Small intestine (tissue), 16 donors: ENCODE measurements at places on chromosomes 5 and 9. TPM values are rescaled to one million over a fixed set of nuclear protein-coding genes. Genes with fewer than 3 reads are reported as not detected.

Gene FOXD4
- not detected for polyA plus RNA-seq

Gene TNC
- 6.0 TPM for polyA plus RNA-seq

Gene LSM11
- 2.1 TPM for polyA plus RNA-seq

Gene ZMAT2
- polyA plus RNA-seq, result 56.2 TPM

Gene FGF10
- polyA plus RNA-seq, result 1.4 TPM

DNA sequence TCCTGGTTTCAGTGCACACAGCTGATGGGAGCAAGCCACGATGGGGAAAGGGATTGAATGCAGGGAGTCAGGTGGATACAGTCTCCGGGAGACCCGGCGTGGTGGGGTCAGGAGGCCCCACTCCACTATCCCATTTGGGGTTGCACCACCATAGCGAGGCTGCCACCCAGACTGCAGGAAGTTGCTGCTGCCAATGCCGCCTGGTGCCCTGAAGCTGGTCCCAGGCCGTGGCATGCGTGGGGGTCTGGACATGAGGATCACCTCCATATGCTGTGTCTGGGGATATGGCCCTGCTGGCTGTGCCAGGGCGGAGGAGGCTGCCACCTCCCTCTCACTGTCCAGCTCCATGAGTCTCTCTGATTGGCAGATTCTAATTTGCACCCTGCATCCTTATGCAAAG lies 45.3 kb downstream of the COL5A1 start:
- peaks cover 8% of the 10 kb centered on the region for H3K36me3 ChIP-seq
- no peaks in the 10 kb centered on the region for H3K4me1 ChIP-seq
- H3K4me3 ChIP-seq, result no peak overlapping the region

- no peak for DNase-seq
- no peaks in the 10 kb centered on the region for H3K4me1 ChIP-seq
- no peaks in the 10 kb centered on the region for H3K36me3 ChIP-seq
These were observed 15.2 kb downstream of the ERP44 start for GRCh38 chr9:100083448-100084127.

GRCh38 chr9:76733096-76733495 lies 31.1 kb upstream of the PCA3 start:
- H3K27ac ChIP-seq, result no peak overlapping the region
- DNase-seq, result no peak
- no peaks in the 10 kb centered on the region for H3K4me1 ChIP-seq
- H3K36me3 ChIP-seq, result no peaks in the 10 kb centered on the region
- H3K4me3 ChIP-seq, result no peak overlapping the region

DNA sequence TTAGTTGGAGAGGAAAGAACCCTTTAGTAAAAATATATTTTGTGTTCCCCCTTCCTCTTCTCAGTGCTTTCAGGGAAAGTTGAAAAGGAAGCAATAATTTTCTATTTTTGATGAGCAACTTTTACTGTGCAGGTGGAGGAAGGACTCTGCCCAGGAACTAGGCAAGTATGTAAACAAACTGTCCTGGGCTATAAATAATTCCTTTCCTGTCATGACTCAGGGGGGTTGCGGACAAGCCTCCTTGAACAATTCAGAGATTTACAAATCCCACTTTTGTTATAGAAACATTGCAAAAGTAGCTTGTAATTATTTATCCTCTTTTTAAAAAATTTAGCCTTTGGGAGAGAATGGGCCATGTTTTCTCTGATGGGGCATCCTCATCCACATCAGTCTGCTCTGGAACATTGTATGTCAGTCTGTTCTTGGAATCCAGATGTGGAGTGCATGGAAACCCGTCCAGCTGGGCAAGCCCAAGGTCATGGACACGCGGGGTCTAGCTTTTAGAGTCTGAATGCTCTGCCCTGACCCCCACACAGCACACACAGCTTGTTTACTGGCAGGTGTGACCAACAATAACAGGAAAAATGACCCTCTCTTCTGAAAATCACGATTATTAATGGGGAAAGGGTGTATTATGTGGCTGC lies 127.6 kb downstream of the GADD45G start:
- peaks cover 26% of the 10 kb centered on the region for H3K4me1 ChIP-seq
- H3K27ac ChIP-seq, result peak overlapping the region; percentile 6
- H3K27me3 ChIP-seq, result no peaks in the 10 kb centered on the region
- DNase-seq, result peak; percentile 67
- no peaks in the 10 kb centered on the region for H3K36me3 ChIP-seq
- no peak overlapping the region for H3K4me3 ChIP-seq

- no peak for DNase-seq
- no peak overlapping the region for H3K4me3 ChIP-seq
- H3K27ac ChIP-seq, result no peak overlapping the region
These were observed 58.9 kb upstream of the RXRA start for GRCh38 chr9:134267305-134267880.

DNA sequence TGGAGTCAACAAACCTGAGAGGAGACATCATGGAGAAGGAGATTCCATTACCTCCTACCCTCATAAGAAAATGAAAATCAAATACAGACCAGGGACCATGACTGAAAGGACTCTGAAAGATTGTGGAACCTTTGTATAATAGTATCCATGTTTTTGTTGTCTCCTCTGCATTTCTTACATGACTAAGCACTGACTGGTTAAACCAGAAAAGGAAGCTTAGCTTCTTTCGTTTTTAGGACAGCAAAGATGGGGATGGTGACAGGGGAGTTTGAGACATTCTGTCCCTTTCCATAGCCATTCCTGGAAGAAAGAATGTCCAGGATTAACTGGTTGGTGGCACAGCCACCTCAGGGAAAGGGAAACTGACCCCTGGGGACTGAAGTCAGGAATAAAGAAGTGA lies 22.2 kb downstream of the ITGA1 start:
- no peak overlapping the region for H3K4me3 ChIP-seq
- H3K36me3 ChIP-seq, result no peaks in the 10 kb centered on the region
- no peak for DNase-seq
- no peak overlapping the region for H3K27ac ChIP-seq

- H3K27me3 ChIP-seq, result peaks cover 3% of the 10 kb centered on the region
- H3K4me3 ChIP-seq, result no peak overlapping the region
- H3K27ac ChIP-seq, result no peak overlapping the region
- H3K4me1 ChIP-seq, result no peaks in the 10 kb centered on the region
- peak; percentile 45 for DNase-seq
These were observed 55.2 kb upstream of the SHISAL2B start for GRCh38 chr5:64634997-64635686.

GRCh38 chr5:39432696-39433530 lies 8.1 kb upstream of the DAB2 start:
- H3K27me3 ChIP-seq, result no peaks in the 10 kb centered on the region
- H3K36me3 ChIP-seq, result no peaks in the 10 kb centered on the region
- H3K27ac ChIP-seq, result peak overlapping the region; percentile 91
- H3K4me1 ChIP-seq, result peaks cover 3% of the 10 kb centered on the region
- no peak for DNase-seq

- H3K27ac ChIP-seq, result no peak overlapping the region
- peaks cover 30% of the 10 kb centered on the region for H3K27me3 ChIP-seq
- H3K4me1 ChIP-seq, result no peaks in the 10 kb centered on the region
- no peak for DNase-seq
These were observed 957 bp upstream of the PRR16 start for GRCh38 chr5:120463006-120463680.

DNA sequence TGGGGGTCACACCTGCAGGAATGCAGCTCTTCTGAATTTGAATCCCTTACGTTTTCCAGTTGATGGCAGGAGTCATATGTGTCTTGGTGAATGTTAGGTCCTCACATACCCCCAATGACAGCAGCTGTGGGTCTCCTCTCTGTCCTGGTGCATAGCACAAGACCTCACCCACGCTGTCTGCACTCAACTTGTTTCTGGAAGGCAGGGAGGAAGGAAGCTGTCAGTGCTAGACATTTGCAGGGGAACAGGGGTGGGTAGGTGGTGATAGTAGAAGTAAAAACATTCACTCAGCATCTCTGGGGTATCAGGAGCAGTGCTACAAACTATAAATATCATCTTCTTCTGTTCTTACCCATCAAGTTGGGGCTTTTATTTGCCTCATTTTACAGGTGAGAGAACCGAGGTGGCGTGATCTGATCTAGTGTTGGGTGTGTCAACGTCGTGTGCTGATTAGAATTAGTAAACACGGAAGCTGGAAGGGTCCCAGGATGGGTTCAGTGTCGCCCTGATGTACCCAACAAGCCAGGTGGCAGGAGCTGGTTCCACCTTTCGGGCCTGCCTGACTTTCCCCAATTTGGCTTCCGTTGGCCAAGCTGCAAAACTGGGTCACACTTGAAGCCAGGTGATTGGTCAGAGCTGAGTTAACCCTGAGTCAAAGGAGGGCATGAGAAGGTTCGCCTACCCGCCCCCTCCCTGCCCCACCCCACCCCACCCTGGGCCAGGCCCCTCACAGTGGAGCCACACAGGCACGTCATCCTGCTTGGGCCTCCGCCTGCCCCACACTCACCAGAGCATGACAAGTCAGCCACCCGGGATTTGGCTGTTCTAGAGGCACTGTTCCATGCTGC lies 15.8 kb downstream of the ERGIC1 start:
- H3K4me1 ChIP-seq, result peaks cover 33% of the 10 kb centered on the region
- H3K4me3 ChIP-seq, result no peak overlapping the region
- no peaks in the 10 kb centered on the region for H3K27me3 ChIP-seq
- H3K36me3 ChIP-seq, result no peaks in the 10 kb centered on the region
- H3K27ac ChIP-seq, result peak overlapping the region; percentile 86
- DNase-seq, result peak; percentile 88

DNA sequence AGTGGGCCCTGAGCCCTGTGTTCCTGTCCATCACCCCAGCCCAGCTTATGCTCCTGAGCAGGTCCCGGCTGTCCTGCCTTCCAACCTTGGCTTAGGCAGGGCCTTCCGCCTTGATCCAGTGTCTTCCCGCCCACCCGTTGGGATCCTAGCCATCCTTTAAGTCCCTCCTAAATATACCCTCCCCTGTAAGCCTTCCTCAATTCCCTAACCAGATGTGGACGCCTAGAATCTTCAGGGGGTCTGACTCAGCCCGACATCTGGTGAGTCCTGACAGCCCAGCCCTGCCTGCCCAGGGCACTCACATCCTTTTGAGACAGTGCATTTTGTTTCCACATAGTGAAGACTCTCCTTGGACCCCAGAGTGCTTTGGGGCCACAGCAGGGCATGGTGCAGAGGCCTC lies 23.7 kb downstream of the SLC6A7 start:
- no peaks in the 10 kb centered on the region for H3K27me3 ChIP-seq
- H3K4me1 ChIP-seq, result peaks cover 62% of the 10 kb centered on the region
- no peak for DNase-seq
- H3K36me3 ChIP-seq, result no peaks in the 10 kb centered on the region
- no peak overlapping the region for H3K4me3 ChIP-seq
- H3K27ac ChIP-seq, result no peak overlapping the region

- peaks cover 16% of the 10 kb centered on the region for H3K4me1 ChIP-seq
- no peaks in the 10 kb centered on the region for H3K27me3 ChIP-seq
- H3K4me3 ChIP-seq, result no peak overlapping the region
- peak; percentile 80 for DNase-seq
These were observed 23.7 kb downstream of the CWC27 start for GRCh38 chr5:64792469-64792868.

GRCh38 chr5:5929291-5930020 lies 448.9 kb downstream of the MED10 start:
- DNase-seq, result no peak
- no peaks in the 10 kb centered on the region for H3K4me1 ChIP-seq
- no peaks in the 10 kb centered on the region for H3K27me3 ChIP-seq
- no peaks in the 10 kb centered on the region for H3K36me3 ChIP-seq
- no peak overlapping the region for H3K27ac ChIP-seq
- H3K4me3 ChIP-seq, result no peak overlapping the region

GRCh38 chr9:135440620-135441019 lies 39.0 kb upstream of the PPP1R26 start:
- no peak overlapping the region for H3K4me3 ChIP-seq
- no peak overlapping the region for H3K27ac ChIP-seq
- no peak for DNase-seq
- H3K4me1 ChIP-seq, result no peaks in the 10 kb centered on the region
- peaks cover 2% of the 10 kb centered on the region for H3K27me3 ChIP-seq

DNA sequence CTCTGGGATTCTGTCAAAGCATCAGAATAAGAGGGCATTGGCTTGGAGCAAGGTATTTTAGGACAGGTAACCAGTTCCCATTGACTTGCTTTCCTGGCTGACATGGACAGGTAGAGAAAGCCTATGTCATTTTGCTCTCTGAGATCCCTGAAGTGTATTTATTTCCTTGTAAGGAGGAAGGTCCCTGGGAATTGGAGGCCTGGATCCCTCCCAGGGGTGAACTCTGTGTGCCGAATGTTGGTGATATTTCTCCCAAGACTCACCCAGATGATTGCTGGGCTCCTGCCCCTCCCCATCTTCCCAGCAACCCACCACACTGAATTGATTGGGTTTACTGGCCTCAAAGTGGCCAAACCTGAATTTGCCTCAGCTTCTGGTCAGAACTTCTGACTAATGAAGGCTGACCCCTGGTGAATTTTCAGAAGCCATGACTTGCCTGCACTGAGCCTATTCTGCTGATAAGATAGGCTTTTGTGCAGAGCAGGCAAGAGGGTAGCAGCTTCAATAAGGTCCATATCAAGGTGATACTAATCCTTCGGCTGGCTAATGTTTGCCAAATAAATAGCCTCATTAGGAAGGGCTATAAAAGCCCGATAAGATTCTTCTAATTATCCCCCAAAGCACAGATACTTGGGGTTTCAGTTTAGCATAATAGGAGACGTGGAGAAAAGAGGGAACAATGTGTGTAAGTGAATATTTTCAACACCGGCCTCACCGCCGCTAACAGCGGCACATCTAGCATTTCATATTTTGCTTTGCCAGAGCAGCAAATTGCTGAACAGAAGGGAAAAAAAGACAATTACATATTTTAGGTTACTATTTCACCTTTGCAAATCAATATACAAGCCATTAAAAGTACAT lies 152.9 kb upstream of the PITX1 start:
- DNase-seq, result peak; percentile 48
- no peak overlapping the region for H3K4me3 ChIP-seq
- H3K27ac ChIP-seq, result peak overlapping the region; percentile 5
- no peaks in the 10 kb centered on the region for H3K4me1 ChIP-seq
